ENCODE measurements at places on chromosomes 5 and 9.
A peak's percentile ranks its signal among the peaks of the same experiment; 100 is the strongest.

DNA sequence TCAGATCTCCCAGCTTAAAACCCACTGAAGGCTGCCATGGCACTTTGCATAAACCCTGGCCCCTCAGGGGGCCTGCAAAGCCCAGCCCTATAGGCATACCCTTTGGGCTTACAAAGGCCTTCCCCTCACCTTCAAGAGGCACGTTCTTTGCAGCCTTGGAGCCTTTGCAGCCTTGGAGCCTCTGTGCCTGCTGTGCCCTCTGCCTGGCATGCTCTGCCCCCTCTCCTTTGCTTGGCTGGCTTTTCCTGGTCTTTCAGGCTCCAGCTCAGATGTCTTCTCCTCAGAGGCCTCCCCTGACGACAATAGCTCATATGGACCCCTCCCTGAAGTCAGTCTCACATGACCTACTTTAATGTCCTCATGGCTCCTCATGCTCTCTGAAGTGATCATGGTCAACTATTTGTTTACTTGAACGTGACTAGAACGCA, 60.3 kb downstream of the CXXC5 start:
- DNase-seq: no peak

DNA sequence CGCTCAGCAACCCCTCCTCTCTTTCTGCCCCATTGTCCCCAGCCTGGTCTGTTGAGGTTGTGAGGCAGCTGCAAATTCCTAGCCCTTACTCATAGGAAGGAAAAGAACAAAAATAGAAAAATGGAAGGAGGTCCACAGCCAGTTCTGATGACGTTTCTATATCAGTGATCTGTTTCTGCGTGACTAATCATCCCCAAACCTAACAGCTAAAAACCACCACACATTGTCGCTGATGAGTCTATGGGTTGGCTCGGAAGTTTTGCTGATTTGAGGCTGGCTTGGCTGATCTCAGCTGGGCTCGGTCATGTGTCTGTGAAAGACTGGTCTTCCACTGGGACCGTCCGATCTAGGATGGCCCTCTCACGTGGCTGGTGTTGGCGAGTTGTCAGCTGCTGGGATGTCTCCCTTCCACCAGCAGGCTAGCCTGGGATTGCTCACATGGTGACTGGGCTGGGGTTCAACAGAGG, 200.6 kb upstream of the ZNF618 start:
- no peak for DNase-seq

DNA sequence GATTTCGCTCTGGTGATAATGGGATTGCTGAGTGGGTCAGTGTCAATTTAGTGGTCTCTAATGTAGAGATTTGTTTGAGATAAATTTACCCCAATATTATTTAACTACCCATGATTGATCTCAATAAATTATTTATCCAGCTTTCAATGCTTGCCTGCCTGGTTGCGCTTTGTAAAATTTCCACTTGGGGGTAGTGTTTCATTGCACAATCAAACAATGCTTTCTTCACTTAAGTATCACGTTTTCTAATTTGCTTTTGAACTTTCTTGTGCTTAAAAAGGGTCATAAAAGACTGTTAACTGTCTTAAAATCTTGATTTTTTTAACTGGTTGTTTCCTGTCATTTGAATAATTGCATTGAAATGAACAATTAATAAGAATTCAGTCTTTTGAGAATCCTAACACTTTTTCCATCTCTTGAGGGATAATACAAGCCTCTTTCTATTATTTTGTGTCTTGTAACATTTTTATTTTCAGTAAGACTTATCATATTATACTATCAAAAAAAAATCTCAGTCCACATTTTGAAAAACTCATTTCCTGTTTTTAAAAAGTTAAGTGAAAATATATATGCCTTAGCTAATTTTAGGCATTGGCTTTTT, 18.7 kb downstream of the HSD17B4 start:
- peak; percentile 4 for DNase-seq

DNA sequence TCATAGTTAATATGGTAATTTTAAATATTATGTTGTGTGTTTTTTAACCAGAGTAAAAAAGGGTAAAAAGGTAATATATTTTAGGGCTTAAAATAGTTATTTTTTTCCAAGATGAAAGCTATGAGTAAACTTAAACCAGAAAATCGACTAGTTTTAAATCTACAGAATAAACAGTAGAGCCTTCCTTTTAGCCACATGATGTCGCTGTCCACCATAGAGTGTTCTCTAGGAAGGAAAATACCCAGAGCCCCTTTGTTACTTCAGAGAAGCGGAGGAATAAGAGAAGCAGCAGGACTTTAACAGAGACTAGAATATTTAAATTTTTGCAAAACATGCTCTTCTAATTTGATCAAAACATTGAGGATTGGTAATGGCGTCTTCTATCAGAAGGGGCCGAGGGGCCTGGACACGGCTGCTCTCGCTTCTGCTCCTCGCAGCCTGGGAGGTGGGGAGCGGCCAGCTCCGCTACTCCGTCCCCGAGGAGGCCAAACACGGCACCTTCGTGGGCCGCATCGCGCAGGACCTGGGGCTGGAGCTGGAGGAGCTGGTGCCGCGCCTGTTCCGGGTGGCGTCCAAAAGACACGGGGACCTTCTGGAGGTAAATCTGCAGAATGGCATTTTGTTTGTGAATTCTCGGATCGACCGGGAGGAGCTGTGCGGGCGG, at the start of gene PCDHA2:
Gene PCDHA2, plus strand, starts transcription at position 258 of the 664 bp plus-strand sequence.
- DNase-seq: no peak

- no peak for DNase-seq
Observed at GRCh38 chr9:78025186-78025585, 6.4 kb downstream of the GNAQ start.

DNA sequence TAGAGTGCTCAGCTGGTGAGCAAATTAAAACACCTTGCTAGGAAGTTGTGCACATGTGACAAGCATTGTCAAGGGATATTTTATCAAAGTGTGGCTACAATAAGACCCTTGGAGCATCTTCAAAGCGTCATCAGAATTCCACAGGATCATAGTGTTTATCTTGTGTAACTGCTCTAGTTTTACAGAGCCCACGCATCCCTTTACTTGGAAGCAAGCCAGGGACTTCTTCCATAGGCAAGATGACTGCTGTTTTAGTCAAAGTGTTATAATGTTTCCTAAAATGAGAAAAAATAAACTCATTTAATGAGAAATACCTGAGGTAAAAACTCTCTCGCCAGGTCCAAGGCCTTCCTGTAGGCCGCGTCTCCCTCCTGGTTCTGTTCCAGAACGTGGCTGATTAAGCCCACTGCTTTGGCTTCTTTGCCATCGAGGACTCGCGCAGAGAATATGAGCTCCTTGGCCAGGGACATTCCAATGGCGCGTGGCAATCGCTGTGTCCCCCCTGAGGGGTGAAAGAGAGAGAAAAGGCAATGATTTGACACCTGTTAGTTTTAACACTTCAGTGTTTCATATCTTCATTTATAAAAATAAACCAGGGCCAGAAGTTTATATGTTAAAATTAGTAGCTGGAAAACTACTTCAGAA, 141.1 kb downstream of the AUH start:
- no peak for DNase-seq

DNA sequence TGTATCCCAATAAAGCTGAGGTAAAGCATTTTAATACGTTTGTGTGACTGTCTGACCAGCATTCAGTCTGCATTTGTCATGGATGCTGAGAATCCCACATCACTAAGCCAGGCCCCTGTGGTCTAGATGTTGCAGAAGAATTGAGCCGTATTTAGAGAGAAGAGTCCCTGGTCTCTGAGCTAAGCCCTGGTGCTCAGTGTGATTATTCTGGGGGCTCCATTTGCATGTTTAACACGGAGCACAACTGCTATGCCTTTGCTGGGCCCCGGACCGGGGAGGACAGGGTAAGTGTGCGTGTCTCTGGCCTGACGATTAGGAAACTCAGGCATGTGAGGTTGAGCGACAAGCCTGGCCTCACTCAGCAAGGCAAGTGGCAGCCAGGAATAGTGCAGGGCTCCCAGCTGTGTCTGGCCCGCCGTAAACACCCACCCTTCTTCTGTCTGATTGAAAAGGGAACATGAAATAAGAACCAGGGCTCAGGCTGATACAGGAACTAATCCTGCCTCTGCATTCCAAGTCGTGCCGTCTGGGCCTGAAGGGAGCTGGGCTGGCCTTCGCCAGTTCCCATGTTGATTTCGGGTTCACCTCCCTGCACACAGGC, 22.3 kb downstream of the FAM78A start:
- DNase-seq: no peak

- DNase-seq: no peak
Observed at GRCh38 chr5:96228408-96228807, 204.6 kb downstream of the PCSK1 start.

GRCh38 chr5:164233791-164234190, 728.4 kb downstream of the MAT2B start:
- DNase-seq: no peak

GRCh38 chr5:15575666-15576065, 75.7 kb downstream of the FBXL7 start:
- no peak for DNase-seq

DNA sequence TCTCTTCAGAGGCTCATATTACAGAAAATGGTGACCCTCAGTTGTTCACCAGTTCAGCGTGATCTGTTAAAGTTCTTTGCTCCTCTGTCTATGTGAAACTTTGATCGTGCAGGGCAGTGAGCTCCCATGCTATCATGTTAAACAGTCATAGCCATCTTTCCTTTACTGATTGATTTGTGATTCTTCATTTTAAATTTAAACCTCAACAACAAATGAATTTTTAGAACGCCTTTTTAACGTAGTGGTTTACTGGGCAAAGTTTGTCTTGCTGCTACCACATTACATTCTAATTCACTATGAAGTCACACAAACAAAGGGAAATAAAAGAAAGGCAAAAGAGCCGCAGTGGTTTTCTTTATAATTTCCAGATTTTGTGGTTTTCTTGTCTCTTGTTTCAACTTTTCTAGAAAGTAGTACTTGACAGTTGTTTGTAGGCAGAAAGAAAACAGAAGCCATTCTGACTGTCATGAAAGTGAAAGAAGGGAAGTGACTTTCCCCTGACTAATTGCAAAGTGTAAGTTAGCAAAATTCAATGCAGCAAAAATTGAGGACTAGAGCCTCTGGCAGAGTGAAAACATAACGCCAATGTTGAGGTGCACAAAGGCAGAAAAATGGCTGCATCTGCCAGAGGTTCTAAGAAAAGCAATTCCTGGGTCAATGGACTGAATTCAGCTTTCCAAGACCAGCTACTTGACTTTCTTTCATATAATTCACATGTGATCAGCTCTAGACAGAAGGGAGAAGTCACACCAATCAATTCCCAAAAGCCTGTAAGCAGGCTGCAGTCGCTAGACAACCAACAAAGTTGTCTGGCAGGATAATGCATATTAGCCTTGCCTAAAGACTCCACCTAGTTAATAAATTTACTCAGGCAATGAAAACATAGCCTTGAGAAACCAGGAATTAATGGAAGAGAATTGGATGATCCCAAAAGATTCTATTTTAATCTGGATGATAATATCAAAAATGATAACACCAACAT, 7.1 kb upstream of the IFNA6 start:
- no peak for DNase-seq

GRCh38 chr5:93635991-93636390, 53.0 kb downstream of the NR2F1 start:
- DNase-seq: no peak
